Urothelium cell line (cell line): ENCODE measurements at places on chromosomes 6 and 20.

DNA sequence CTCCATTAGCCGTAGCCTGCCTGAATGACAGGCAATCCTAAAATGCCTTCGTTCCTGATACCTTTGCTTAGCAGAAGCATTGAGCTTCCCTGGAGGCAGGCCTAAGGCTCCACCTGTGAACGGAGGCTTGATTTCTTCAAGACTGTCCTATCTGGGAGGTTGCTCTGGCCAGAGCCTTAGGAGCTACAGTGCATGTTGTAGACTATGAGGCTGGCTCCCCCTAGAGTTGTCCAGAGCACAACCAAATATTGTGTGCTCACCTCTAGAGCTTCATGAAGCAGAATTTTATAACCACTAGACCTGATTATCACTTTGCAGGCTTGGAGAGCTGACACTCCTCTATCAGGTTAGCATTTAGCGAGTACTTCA lies 217.8 kb downstream of the MAFB start:
- no peak for DNase-seq

GRCh38 chr6:148430897-148431296 lies 88.3 kb downstream of the SASH1 start:
- DNase-seq: no peak

- DNase-seq: peak; percentile 82
Observed at GRCh38 chr20:46349035-46349741, 40.9 kb upstream of the CDH22 start.

DNA sequence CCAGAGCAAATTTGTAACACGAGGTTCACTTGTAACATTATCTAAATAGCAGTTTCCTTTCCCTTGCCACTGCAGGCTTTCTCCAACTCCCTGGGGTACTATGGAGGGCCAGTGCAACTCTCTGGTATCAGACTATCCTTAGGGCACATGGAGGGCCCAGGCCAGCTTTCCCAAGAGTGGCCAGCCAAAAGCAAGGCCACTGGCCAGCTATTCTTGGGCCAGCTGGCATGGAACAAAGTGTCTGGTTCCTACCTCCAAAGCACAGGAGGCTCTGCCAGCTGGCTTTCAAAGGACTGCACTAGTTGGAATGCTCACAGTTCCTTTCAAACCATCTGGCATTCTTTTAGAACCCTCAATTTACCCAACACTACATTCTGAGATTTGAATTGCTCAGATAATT lies 8.7 kb downstream of the RNF24 start:
- no peak for DNase-seq
